Osteoblast (primary cell): ENCODE measurements at places on chromosomes 7 and 10.

GRCh38 chr7:128227271-128227670, 13.8 kb upstream of the LEP start:
- DNase-seq, result no peak

GRCh38 chr10:130802301-130802700, 509.2 kb downstream of the TCERG1L start:
- DNase-seq, result no peak

- DNase-seq, result no peak
Observed at GRCh38 chr10:31210190-31210589, 108.8 kb upstream of the ZEB1 start.

DNA sequence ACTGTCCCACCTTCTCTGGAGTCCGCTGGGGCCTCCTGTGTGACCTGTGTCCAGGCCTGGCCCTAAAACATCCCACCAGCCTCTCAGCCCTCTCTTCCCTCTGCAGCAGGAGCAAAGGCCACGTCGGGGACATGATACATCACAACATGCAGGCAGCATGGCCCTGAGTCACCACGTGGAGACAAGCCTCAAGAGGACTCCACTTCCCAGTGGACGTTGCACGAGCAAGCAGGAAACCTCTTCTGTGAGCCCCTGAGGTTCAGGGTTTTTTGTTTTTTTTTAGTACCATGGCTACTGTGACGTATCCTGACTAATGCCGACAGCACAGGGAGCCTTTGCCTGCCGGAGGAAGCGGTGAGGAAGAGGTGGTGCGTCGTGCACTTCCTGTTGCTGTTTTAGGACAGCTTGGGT, 165.9 kb downstream of the DNAJB6 start:
- peak; percentile 43 for DNase-seq

GRCh38 chr10:124701038-124701365, 43.2 kb downstream of the FAM53B start:
- DNase-seq, result no peak

- peak; percentile 0 for DNase-seq
Observed at GRCh38 chr7:18824157-18824556, 293.3 kb downstream of the TWIST1 start.

DNA sequence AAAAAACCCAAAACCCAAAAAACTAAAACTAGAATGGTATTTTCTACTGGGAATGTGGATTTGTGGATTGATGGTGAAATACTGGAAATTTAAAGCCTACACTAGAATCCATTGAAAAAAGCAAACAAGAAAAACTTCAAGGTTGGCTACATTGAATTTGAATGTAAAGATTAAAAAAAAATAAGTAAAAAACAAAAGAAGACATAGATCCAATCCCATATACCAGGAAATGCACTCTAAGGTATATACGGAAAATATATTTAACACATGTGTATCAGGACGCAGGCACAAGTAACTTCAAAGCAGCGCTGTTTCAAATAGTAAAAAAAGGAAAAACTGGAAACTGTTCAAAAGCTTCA, 754 bp upstream of the BBS9 start:
- peak; percentile 60 for DNase-seq

GRCh38 chr7:1100386-1100785, 12.5 kb downstream of the GPER1 start:
- no peak for DNase-seq

DNA sequence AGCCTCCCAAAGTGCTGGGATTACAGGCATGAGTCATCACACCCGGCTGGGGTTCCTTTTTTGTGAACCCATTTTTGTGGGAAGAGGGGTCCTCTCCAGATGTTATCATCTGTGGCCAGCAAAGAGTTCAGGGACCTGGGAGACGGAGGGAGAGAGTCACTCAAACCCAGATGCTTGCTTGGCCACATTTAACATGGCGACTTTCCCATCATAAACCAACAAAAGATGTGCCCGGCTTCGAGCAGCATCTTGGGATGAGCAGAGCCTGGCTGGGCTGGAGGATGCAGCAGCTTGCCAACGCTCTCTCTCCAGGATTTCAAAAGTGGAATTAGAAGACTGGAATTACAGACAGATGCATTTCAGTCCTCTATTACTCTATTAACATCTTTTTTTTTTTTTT, 19.1 kb upstream of the HABP2 start:
- no peak for DNase-seq

GRCh38 chr7:79912213-79912633, 222.4 kb upstream of the GNAI1 start:
- peak; percentile 21 for DNase-seq

DNA sequence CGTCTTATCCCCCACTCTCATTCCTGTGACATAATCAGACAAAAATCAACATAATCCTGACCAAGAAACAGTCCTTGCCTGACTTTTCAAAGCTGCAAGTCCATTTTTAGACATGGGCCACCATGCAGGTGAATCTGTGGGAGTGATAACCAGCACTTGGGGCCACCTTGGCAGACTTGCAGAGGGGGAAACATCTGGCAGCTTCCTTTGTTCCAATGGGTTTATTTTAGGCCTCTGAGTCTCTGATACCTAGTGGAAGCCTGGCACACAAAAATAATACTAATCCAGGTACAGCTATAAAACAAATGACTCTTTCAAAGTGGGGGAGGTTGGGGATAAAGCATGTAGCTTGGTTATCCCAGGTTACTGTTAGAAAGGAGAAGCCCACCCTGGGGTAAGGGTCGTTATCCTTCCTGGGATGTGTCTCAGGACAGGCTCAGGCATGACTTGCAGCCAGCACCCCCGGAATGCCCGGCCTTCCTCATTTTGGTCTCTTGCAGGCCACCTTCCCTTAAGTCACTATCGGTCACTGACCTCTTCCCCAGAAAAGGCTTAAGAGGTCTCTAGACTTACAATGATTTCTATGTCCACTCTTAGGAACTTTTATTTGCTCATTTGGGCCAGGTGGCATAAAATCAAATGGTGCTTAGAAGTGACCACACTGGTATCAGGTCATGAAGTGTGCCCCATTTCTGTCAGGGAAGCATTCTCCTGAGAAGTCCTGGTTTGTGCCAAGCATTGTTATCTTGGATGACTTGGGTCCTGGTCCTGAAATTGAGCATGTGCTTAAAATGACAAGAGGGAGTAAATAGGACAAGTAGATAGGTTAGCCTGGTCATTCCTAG, 37.6 kb downstream of the EEPD1 start:
- DNase-seq, result no peak

DNA sequence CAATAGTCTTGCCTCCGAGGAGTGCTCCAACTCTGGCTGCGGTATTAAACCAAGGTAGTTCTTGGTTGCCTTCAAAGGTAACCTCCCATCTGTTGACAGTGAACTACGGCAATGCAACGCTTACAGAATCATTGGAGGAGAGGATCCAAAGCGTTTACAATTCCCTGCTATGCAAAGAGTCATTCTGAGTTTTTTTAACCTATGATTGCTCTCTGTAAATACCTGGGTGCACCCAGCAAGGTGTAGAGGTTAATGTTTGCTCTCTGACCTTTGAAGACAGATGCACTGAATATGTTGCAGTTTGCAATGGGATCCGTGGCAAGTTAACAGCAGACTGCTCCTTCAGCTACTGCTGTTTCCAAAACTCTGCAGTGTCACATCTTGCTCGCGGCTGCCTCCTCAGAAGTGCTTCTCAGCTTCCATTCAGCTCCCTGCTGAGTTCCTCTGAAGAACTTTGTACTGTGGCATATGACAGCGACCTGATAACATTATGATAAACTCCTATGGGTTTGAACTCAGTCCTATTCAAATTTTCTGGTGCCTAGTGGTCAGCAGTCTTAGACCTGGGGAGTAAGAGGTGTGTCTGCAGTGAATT, 29.0 kb downstream of the KIAA1217 start:
- no peak for DNase-seq

DNA sequence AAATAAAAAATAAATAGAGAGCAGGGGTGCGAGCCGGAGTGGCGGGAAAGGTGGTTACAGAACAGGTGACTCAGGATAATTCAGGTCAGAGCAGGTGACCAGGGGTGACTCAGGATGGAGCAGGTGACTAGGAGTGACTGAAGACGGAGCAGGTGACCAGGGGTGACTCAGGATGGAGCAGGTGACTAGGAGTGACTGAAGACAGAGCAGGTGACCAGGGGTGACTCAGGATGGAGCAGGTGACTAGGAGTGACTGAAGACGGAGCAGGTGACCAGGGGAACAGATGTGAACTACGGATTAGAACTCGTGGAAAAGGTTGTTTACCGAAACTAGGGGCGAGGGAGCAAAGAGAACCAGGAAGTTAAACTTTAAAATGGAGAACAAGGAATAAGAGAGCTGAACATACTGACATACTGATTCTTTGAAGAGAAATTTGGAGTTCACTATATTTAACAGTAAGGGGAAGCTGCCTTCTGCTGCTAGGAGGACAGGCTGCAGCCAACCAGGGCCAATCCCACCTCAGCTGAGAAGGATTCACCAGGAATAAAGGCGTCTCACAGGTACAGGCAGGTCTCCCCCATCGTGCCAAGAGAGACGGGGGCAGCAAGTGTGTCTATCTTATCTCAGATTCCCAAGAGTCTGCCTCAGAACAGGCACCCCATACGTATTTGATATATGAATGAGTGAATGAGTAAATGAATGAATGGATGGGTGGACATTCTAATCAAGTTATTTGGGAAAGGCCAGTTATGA, 101.3 kb downstream of the CPXM2 start:
- no peak for DNase-seq

DNA sequence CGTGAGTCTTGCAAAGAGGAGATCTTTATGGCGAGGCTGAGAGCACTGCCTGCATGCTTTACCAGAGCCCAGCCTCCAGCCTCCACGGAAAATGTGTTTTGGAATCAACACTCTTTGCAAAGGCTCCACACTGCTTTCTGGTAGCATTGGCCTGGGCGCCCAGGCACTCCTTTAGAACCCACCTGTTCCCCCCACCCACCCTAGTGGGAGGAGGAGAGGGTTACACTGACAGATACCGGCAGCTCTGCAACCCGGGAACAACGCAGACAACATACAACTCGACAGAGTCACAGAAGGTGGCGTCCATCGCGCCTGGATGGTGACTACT, 5.5 kb upstream of the MNX1 start:
- peak; percentile 65 for DNase-seq

- DNase-seq, result peak; percentile 78
Observed at GRCh38 chr7:151089893-151090730, 3.8 kb downstream of the AGAP3 start.

- DNase-seq, result no peak
Observed at GRCh38 chr7:12716134-12716681, 28.8 kb downstream of the ARL4A start.

DNA sequence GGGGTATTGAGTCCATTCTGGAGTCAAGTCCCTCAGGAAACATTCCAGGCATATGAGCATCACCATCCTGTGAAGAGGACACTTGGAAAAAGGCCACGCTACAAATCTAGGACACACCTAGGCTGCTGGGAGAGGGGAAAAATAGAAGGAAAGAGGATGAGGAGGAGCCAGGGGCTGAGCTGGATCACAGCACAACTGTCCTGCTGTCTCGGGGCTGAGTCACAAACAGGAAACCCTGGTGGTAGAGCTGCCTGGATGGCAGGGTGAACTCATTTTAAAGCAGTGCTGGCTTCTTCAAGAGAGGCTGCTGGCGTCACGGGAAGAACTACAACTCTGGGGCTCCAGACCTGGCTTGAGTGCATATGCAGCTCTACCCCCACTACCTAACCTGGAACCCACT, 151.5 kb downstream of the RNF216 start:
- DNase-seq, result peak; percentile 93

DNA sequence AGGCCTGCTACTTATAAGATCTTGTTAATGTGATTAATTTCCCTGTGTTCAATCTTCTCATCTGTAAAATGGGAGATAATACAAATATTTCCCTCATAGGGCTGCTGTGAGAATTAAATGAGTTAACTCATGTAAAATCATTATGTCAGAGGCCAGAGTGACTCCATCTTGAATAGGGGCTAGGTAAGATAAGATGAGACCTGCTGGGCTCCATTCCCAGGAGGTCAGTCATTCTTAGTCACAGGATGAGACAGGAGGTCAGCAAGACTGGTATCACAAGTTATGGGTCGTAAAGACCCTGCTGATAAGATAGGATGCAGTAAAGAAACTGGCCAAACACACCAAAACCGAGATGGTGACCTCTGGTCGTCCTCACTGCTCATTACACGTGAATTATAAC, 200.7 kb downstream of the CYP26A1 start:
- no peak for DNase-seq

DNA sequence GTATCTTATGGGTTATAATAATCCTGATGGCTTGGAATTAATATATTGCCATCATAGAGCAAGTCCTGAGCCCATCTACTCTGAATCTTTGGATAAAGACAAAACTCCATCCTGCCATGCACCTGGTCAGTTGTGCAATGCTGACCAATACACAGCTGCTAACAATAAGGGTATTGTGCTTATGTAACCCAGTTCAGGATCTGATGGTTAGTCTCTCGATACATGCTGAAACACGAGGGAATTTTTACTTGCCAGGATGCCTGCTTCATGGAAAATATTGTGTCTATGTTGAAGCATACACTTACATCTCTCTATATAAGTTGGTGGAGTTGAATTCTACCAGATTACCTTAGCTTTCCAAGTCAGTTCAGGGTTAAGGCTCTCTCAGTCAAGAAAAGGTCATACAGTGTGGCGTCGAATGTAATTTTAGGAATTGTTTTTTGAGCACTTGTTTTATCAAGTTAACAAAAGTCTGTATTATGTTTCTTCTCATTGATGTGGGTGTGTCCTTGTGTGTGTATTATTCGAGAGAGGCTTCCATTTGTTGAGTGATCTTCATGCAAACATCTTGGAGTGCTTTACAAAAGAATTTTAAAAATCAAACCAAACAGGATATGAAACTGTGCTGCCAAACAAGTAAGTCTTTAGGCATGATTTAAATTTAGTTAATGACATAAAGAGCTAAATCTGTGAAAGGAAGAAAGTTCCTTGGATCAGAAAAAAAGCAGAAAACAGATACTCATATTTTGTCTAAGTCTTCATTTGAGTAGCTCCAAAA, 449.1 kb downstream of the SUGCT start:
- DNase-seq, result no peak

DNA sequence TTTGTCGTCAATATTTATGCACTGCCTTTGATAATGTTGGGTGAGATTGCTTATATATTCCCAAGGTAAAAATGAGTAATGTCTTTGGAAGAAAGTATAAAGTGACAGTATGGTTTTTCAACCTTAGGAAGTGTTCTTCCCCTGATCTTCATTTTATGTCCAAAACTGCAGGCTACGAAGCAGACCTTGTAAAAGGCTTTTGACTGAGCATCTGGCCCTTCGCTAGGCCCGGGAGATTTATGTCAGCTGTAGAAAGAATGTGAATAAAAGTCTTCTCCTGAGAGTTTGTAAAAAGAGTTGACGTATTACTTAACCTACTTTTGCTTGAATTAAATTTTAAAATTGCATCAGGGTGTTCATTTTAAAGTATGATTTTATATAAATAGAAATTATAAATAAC, 116.8 kb downstream of the CPED1 start:
- no peak for DNase-seq

DNA sequence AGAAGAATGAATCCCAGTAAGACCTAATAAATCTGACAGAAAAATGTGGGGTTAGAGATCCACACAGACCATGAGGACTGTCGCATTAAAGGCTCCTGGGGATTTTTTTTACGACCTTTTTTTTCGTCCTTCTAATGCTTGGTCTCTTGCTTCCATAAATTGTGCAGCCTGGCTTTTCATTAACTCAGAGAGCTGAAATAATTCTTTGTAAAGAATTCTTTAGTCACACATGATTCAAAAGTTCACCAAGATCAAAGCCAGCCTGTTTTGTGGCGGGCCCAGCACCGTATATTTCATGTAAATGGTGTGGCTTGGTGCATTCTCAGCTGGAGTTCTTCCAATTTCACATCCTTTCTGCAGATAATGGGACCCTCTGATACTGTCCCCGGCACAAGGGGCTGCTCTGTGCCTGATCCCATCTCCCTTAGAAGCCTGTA, 206.6 kb upstream of the BMPER start:
- no peak for DNase-seq

GRCh38 chr10:113953505-113954272, 90.0 kb upstream of the ADRB1 start:
- no peak for DNase-seq
